ENCODE measurements at places on chromosomes 12 and 14. TPM values are rescaled to one million over a fixed set of nuclear protein-coding genes. Genes with fewer than 3 reads are reported as not detected.
A peak's percentile ranks its signal among the peaks of the same experiment; 100 is the strongest.

HELB gene
- total RNA-seq: 31.9 TPM

PPP1R13B gene
- total RNA-seq: 13.8 TPM

KTN1 gene
- 144 TPM for total RNA-seq

DNA sequence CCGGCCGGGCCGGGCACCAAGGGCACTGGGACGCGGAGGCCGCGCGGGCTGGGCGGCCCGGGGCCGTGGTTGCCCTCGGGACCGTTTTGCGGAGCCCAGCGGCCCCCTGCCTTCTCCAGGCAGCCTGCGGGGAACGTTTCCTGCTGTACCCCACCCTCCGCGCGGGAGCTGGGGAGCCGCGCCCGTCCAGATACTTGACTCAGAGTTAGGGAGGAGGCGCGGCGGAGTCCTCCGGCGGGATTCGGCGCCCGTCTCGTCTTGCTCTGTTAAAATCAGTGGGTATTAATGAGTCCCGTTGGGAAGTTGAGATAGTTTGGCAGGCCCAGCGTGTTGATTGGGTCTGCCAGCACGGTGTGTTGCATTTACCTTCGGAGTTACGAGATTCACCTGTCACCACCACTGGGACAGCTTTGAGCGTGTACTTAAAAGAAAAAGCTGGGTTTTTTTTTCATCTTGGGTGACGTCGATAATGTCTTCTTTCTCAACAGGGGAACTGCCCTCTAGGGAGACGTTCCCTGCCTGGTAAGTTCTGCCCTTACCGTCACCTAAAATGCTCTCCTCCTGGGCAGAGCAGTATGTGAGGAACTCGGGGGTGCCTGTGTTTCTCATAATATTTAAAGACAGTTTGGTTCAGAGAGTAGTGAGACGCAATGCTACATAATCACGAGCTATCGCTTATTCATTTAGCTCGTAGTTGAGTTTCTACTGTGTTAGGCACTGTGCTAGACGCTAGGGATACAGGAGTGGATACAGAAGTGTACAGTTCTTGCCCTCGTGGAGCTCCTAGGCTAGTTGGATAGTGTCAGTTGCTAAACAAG, 596 bp downstream of the DLST start:
- peak overlapping the region; percentile 98 for H3K4me3 ChIP-seq
- peak; percentile 58 for DNase-seq
- H3K4me1 ChIP-seq: peaks cover 69% of the 10 kb centered on the region
- peak overlapping the region; percentile 100 for H3K27ac ChIP-seq

DNA sequence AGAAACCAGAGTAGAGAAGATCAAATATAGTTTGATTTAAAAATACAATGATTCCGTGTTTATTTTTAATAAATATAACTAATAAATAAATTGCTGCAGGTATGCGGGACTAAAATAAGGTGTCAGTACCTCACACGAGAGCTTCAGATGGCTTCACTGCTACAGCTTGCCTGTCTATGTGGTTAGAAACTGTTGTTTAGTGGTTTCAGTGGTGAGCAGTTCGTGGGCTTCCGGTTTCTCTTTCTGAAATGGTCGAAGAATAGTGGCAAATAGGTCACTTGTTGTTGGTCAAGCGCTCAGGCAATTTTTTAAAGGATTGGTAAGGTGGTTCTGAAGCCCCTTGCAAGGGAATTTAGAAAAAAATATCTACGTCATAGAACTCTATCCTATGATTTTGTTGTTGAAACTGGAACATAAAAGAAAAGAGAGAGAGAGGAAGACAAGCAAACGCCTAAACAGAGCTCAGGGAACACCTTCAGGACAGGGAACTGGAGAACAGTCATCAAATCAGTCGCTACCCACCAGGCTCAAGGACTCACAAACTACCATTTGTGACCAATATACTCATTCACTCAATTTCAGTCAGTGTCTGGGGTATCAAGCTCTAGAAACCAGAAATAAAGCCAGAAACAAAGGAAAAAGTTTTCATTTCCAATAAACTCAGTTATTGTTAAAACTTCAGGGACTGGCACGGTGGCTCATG, 31.3 kb downstream of the GABARAPL1 start:
- H3K27ac ChIP-seq: no peak overlapping the region
- H3K27me3 ChIP-seq: peaks cover 32% of the 10 kb centered on the region
- peaks cover 26% of the 10 kb centered on the region for H3K4me1 ChIP-seq
- H3K4me3 ChIP-seq: peak overlapping the region; percentile 54

- H3K4me3 ChIP-seq: no peak overlapping the region
- peaks cover 24% of the 10 kb centered on the region for H3K4me1 ChIP-seq
- peaks cover 3% of the 10 kb centered on the region for H3K36me3 ChIP-seq
- no peak overlapping the region for H3K27ac ChIP-seq
Observed at GRCh38 chr12:89884952-89885351, 176.3 kb upstream of the ATP2B1 start.

DNA sequence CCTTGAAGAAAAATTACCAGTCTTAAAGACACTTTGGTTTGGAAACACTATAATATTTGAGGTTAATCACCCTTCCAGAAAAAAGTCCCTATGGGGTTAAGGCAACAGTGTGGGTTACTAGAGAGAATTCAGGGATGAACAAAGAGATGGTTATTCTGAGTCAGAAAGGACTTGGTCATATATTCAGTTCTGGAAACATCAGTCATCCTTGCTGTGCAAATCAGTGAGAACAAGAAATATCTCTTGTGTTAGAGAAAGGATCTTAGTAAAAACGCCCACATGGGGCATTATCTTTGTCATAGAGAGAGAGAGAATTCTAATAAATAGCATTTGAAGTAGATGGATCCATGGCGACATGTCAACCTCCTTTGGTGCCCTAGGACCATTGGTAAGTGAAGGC, 59.4 kb upstream of the E2F7 start:
- no peak for DNase-seq
- H3K4me3 ChIP-seq: no peak overlapping the region
- no peak overlapping the region for H3K27ac ChIP-seq
- no peaks in the 10 kb centered on the region for H3K4me1 ChIP-seq
- H3K36me3 ChIP-seq: no peaks in the 10 kb centered on the region
- H3K27me3 ChIP-seq: peaks cover 7% of the 10 kb centered on the region

DNA sequence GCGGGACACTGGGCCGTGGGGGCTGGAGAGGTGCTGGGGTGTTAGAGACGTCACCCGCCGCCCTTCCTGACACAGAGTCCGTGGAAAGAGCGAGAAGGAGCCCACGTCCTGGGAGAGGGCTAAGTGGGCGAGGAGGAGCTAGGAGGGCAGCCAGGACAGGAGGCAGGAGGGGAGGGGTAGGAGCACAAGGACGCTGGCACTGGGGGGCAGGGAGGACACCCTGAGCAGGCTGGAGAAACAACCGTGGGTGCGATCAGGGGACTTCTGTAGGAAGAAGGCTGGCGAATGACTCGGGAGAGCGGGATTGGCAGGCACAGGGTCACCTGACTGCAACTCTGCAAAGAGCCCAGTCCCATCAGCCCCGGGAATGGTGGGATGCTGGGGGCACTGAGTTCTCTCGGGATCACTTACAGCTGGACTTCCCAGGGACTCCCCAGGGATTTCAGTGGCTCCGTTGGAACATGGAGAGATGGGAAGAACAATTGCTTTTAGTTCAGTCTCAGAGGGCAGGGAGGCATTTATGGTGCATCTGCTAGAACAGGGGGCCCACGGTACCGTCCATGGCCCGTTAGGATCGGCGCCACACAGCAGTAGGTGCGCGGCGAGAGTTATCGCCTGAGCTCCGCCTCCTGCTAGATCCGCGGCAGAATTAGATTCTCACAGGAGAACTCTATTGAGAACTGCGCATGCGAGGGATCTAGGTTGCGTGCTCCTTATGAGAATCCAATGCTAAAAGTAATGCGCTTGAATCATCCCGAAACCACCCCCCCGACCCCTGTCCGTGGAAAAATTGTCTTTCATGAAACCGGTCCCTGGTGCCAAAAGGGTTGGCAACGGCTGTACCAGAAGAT, 24.3 kb downstream of the UBR7 start:
- no peak overlapping the region for H3K27ac ChIP-seq
- peaks cover 14% of the 10 kb centered on the region for H3K4me1 ChIP-seq
- no peak for DNase-seq
- peaks cover 18% of the 10 kb centered on the region for H3K36me3 ChIP-seq

- H3K27ac ChIP-seq: no peak overlapping the region
- DNase-seq: no peak
- peaks cover 12% of the 10 kb centered on the region for H3K4me1 ChIP-seq
- no peaks in the 10 kb centered on the region for H3K27me3 ChIP-seq
- H3K36me3 ChIP-seq: no peaks in the 10 kb centered on the region
- no peak overlapping the region for H3K4me3 ChIP-seq
Observed at GRCh38 chr12:13085968-13086686, 17.3 kb downstream of the GSG1 start.

GRCh38 chr12:112900298-112901145, 6.2 kb upstream of the OAS1 start:
- H3K27me3 ChIP-seq: peaks cover 12% of the 10 kb centered on the region
- peaks cover 15% of the 10 kb centered on the region for H3K4me1 ChIP-seq

GRCh38 chr14:103199124-103199523, 75.9 kb downstream of the TNFAIP2 start:
- DNase-seq: no peak
- no peak overlapping the region for H3K4me3 ChIP-seq
- H3K36me3 ChIP-seq: peaks cover 2% of the 10 kb centered on the region
- no peaks in the 10 kb centered on the region for H3K4me1 ChIP-seq

DNA sequence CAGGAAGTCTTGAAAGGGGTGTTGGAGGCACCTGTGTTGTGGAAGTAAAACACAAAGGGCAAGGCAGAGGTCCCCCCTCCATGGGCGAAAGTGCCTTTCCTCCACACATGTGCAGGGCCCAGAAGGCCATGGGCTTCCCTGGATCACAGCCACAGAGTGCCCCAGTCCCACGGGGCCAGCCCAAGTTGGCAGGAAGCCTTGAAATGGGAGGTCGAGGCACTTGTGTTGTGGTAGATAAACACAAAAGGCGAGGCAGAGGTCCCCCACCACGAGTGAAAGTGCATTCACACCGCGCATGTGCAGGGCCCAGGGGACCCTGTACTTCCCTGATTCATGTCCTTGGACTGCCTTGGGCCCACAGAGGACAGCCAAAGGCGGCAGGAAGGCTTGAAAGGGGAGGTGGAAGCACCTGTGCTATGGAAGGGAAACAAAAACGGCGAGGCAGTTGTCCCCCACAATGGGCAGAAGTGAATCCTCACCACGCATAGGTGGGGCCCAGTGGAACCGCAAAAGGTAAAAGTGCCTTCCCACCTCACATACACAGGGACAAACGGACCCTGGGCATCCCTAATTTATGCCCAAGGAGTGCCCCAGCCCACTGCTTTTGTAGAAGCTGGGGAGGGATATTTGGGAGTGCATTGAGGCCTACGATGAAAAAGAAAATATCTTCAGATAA, 585.4 kb downstream of the ALG10 start:
- H3K27ac ChIP-seq: no peak overlapping the region
- H3K27me3 ChIP-seq: no peaks in the 10 kb centered on the region
- H3K36me3 ChIP-seq: peaks cover 25% of the 10 kb centered on the region

- no peak overlapping the region for H3K4me3 ChIP-seq
- no peak for DNase-seq
- H3K27ac ChIP-seq: no peak overlapping the region
- no peaks in the 10 kb centered on the region for H3K4me1 ChIP-seq
- H3K27me3 ChIP-seq: no peaks in the 10 kb centered on the region
Observed at GRCh38 chr14:87824266-87824665, 168.7 kb downstream of the GALC start.
